ENCODE measurements at places on chromosomes 13 and 19.

DNA sequence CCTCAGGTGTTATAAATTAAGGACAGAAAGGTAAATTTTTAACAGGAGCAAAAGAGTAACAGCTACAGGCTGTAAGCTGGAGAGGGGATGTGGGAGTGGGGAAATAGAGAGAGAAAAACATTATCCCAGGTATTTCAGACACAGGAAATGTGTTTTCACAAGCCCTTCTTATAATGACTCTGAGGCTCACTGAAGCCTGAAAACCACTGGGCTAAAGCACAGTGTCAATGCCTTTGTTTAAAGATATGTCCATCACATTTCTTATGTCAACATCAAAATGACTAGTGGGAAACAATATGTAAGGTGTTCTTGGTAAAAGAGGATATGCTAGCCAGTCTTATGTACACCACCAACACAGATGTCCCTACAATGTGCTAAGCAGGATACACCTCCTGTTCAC lies 365.9 kb downstream of the FGF14 start:
- DNase-seq: no peak

GRCh38 chr19:20661150-20661819 lies at the start of gene ZNF626:
TSS of gene ZNF626 (minus strand) at chr19:20661571. CDS start at chr19:20661446, 125 bp downstream.
- peak; percentile 98 for DNase-seq

- DNase-seq: no peak
Measured at GRCh38 chr13:106753251-106753650, 185.3 kb upstream of the ARGLU1 start.

DNA sequence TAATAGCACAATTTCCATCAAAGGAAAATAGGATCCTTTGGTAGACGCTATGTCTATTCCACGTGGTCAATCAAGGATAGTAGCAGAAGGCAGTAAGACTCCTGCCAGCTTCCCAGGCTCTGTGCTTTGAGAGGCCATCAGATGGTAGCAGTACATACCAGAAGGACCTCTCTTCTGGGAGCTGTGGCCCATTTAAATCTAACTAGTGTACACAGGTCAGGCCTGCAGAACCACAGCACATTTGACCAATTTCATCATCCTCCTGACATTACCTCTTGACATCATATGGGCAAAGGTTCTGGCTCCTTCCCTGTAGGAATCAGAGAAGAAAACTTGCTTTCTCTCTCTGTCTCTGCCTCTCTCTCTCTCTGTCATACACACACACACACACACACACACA lies 229.6 kb upstream of the HTR2A start:
- DNase-seq: no peak

GRCh38 chr19:42122691-42123607 lies 9.3 kb downstream of the POU2F2 start:
- no peak for DNase-seq

- no peak for DNase-seq
Measured at GRCh38 chr13:26133286-26133685, 81.5 kb upstream of the SHISA2 start.

DNA sequence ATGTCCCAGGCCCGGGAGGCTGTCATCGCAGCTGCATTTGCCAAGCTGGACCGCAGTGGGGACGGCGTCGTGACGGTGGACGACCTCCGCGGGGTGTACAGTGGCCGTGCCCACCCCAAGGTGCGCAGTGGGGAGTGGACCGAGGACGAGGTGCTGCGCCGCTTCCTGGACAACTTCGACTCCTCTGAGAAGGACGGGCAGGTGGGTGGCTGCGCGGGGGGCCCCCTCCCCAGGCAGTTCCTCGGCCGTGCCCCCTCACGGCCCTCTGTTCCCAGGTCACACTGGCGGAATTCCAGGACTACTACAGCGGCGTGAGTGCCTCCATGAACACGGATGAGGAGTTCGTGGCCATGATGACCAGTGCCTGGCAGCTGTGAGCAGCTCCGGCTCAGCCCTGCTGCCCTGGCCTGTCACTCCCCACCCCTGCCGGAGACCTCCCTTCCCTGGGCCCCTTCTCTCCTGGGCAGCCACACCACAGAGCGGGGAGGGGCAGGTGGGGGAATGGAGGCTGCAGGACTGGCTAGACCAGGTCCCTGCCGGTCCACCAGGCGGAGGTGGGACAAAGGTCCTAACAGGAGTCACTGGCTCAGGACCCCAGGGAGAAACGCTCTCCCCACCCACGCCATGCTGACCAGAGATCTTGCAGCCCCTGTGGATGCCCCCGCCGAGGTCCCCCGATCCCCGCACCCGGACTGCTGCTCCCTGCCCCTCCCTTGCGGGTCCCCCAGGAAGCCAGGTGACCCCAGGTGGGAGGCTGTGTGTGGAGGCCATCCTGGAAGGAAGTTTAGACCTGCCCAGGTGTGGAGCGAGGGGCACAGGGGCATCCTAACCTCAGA lies 1.1 kb downstream of the CAPS start:
- DNase-seq: no peak

- no peak for DNase-seq
Measured at GRCh38 chr19:40033989-40034560, 22.0 kb downstream of the ZNF780B start.

- DNase-seq: no peak
Measured at GRCh38 chr19:7628589-7629311, 595 bp downstream of the XAB2 start.

- DNase-seq: no peak
Measured at GRCh38 chr19:35017507-35017906, 12.8 kb upstream of the SCN1B start.

DNA sequence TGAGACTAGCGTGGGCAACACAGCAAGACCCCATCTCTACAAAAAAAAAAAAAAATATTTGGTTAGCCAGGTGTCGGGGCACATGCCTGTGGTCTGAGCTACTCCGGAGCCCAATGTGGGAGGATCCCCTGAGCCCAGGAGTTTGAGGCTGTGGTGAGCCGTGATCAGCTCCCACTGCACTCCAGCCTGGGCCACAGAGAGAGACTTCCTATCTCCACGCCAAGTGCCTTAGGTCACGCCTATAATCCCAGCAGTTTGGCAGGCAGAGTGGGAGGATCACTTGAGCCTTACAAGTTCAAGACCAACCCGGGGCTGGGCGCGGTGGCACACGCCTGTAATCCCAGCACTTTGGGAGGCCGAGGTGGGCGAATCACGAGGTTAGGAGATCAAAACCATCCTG lies 8.7 kb upstream of the ADAT3 start:
- DNase-seq: peak; percentile 94

DNA sequence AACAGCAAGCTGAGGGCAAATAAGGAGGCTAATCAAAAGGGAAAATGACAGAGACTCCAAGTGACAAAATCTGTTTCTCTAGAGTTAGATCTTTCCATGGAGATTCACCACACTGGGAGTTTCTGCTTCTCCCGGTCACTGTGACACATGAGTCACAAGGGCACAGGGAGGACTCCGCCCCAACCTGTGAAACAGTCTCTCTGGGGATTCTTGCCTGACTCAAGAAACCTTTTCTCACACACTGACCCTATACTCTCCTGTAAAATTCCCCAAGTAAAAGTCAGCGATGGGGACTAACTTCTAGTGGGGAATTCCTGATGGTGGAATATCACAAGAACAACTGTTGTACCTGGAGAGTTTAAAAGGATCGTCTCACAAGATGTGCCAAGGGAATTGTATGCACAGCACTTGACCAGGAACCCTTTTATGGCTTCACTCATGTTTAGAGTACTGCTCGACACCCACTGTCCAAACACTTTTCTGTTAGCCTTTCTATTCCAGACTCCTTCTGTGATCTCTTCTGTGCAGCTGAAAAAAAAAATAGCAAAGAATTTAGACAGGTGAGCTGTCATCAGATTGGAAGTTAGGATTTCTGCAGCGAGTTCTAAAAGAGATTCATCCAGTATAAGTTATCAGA lies 46.8 kb upstream of the URAD start:
- no peak for DNase-seq

DNA sequence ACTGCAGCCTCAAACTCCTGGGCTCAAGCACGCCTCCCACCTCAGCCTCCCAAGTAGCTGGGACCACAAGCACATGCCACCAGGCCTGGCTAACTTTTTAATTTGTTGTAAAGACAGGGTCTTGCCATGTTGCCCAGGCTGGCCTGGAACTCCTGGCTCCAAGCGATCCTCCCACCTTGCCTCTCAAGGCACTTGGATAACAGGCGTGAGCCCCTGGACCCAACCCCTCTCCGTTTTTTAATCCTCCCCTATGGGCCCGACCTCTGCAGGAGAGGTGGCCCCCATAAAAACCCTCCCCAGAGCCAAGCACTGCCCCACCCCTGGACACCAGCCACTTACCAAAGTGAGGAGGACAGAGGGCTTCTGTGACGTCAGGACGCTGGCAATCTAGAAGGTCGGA lies 28.6 kb downstream of the PEPD start:
- no peak for DNase-seq

DNA sequence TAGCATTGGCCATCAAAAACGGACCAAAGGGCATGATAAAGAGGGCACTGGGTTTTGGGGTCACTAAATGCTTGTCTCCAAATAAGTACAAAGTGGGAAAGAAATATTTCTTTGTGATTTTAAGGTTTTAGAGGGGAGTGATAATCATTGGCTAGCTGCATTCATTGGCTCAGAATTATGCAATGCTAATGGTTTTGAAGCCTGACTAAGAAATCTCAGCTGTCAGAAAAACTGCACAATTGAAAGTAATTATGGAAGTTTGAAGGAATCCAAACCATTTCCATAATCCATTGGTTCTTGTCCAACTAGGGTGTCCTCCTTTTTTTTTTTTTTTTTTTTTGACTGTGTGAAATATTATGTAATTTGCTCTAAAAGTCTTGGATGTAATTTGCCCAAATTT lies 88.2 kb upstream of the ARGLU1 start:
- DNase-seq: no peak

GRCh38 chr19:33532859-33533460 lies 11.4 kb upstream of the PEPD start:
- no peak for DNase-seq

- DNase-seq: no peak
Measured at GRCh38 chr19:5822181-5822844, 17.2 kb downstream of the FUT6 start.

DNA sequence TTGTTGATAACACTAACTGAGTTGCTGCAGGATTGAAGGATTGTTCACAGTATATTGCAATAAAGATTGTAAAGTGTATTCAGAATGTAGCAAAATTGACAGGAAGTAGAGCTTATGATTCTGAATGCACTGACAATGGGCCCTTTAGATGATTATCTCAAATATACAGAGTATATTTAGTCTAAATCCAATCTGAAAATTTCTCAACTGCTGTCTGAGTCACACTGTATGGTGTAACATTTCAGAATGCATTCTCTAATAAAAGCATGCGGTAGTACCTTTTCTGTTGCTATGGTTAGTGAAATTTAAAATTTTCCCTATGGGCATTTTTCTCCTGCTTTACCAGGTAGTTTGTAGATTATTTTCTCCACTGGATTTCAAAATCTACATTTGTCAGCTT lies 365.2 kb downstream of the PCDH17 start:
- no peak for DNase-seq

DNA sequence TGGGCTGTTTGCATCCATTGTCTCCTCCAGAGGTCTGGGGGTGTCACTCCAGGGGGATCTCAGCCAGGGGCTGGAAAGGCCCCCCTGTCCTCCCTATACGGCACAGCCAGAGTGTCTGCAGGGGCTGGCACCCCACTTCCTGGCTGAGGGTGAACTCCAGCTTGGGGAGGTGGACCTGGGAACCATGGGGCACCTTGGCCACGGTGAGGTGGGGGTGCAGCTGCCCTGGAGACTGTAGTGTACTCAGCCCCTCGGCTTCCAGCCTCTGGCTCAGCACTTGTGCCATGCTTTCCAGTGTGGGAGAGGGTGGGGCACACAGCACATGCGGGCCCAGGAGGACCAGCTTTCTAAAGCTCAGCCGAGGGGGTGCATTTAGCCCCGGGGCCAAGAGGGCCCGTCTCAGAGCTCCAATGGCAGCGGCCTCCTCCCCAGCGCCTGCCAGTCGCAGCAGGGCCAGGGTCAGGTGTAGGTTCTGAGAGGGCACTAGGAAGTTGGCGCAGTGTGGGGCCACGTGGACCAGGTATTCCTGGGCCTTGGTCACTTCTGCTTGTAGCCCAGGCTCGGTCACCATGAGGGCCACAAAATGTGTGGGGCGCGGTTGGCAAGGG lies 1.4 kb downstream of the LENG9 start:
- no peak for DNase-seq

- no peak for DNase-seq
Measured at GRCh38 chr19:54418030-54418929, 3.0 kb downstream of the TTYH1 start.

DNA sequence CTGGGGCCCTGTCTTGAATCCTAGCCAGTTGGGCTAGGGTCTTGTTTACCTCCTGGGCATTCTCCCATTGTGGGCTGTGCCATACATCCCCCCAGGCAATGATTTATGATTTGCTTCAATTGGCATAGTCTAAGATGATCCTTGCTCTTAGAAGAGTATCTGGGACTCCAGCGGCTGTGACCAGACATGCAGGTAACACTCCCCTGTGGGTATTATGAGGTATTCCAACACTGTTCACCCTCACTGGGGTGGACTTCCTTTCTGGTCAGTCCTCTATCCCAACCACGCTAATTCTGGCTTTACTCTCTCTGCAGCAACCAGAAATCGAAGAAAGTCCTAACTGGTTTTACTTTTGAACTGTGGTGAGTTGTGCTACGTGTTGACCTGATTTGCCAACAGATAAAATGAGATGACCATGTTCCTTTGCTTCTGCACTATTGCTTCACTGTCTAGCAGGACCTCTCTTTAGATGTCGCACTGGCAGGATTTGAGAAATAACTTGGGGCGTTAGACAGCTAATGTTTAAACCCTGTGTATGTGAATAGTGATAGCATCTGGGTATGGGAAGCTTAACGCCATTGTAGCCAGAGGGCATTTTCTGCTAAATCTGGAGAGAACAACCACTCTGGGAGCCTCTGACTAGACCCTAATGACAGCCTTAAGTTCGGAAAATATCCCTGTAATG lies 6.7 kb upstream of the LRCH1 start:
- DNase-seq: no peak

- DNase-seq: no peak
Measured at GRCh38 chr19:35135389-35135909, 590 bp upstream of the LGI4 start.

DNA sequence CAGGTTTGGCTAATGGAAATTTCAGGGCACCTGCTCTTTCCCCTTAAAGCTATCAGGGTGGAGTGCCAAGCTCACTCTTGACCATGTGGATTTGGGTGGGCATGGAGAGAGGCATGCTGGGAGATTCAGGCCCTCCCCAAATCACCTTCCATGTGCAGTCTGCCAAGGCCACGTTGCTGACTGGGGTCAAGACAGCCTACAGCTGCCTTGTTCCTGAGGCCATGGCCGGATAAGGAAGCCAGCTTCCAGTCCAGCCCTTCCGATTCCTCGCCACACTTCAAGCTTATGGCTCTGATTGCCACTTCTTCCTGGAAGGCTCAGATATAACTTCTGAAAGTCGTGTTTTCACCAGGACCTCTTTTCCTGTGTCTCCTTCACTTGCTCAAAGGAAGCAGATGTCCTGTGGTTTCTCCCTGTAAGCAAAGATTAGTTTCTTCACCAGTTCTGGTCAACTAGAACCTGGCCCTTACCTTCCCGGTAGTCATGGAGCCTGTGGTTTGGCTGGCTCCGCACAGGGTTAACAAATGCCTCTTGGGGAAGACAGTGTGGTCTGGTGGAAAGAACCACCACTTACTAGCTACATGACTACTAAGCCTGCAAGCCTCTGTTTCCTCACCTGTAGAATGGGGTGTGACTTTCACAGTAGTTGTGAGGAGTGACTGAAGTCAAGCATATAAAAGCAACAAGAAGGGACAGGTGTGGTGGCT lies 16.1 kb upstream of the TPT1 start:
- no peak for DNase-seq

GRCh38 chr13:46526740-46527139 lies 26.2 kb upstream of the LRCH1 start:
- no peak for DNase-seq
